NCI-H524 (cell line): ENCODE measurements at places on chromosomes 16 and 17.

DNA sequence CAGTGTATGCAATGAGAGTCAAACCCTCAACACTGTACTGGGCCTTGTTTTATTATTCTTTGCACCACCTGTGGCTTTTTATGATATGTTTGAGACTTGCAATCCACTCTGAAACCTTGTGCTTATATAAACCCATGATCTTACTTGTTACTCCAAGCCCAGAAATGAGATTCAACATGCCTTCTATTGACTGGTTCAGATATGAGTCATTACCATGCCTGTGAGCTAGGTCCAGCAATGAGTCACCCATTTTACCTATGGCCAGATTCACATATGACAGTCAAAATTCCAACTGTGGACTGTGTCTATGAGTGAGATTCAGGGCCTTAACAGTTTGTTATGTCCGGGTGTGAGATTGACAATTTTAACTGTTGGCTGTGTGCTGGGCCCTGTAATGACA, 1846.1 kb downstream of the TP53TG3F start:
- no peak for DNase-seq

DNA sequence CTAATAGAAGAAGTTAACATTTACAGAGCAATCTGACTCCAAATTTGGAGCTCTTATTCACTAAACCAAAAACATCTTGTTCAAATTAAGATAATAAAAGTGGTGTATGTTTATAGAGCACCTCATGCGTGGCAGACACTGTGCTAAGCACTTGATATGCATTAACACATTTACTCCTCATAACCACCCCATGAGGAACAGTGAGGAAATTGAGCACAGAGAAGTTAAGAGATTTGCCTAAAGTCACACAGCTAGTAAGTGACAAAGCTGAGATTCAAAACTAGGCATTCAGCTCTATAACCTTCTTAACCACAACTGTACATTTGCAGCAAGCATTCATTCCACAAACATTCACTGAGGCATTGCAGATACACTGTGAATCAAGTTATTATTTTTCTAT, 94.0 kb downstream of the VAT1L start:
- DNase-seq: no peak

DNA sequence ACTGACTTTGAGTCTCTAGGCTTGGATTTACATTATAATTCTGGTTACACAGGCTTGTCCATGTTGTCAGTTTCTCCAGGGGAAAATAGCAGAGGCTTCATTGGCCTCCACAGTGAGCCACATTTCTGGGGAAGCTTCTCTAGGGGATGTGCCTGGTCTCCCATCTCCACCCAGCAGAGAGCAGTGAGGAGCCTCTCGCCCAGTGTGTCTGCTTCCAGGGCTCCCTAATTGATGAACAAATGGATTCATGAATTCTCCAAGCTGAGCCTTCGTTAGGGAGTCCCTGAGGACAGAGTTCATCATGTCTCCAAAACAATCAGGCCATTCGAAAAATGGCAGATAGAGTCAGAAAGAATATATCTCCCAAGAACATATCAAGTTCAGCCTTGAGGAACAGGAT, 162.4 kb upstream of the TOX3 start:
- DNase-seq: no peak

DNA sequence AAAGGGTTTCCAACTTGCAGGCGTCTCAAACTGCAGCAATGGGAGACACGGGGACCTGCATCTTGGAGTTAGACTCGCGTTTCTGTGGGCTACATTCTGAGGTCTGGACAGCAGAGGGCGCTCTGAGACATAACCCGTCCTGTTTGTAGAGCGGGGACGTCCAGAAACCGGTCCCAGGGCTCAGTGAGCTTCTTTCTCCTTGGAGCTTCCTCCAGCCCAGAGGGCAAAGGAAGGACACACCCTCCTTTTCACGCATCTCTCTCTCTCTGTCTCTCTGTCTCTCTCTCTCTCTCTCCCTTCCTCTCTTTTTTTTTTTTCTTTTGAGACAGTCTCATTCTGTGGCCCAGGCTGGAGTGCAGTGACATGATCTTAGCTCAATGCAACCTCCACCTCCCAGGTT, 19.8 kb downstream of the COX4I1 start:
- peak; percentile 80 for DNase-seq

DNA sequence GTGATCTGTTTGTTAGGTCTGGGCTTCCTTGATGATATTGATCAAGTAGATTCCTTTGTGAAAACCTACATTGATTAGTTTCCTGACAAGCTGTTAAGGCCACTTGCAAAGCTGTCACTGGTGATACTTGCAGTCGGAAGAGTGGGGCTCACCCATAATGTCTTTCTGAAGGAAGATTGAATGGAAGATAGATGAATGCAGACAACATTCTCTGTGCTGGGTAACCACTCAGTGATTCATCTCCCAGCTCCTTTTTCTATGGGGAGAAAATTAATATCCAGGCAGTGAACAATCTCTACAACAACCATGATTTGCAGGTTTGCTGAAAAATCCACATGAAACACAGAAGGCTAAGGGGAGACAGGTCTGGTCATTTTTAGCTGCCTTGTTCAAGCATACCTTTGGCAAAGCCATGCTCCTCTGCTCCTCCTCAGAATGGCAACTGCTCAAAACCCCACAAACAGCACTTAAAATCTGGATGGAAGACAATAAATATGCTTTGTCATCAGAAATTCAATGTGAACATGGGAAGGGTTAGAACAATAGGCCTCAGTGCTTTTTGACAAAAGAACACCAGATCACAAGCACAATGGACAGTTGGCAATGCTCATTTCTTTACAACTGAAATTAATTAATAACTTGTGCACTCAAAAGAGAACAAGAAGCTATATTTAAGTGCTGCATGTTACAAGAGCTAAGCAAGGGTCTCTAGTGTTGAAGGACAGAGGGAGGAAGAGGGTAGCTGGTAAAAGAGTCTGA, 495.4 kb downstream of the TOX3 start:
- no peak for DNase-seq

DNA sequence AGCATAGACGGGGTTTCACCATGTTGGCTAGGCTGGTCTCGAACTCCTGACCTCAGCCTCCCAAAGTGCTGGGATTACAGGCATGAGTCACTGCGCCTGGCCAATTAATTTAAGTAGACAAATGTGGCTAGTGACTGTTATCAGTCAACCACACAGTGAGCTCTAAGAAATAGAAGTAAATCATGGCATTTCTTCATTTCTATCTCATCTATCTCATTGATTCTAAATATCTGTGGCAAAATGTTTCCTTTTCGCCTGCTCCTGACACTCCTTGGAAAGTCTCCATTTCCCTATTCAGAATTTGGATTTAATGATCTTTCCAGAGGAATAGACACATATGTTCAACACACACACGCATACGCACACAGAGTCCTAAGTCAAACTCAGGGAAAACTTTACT, 81.3 kb downstream of the HIC1 start:
- DNase-seq: no peak

GRCh38 chr17:82106688-82107305, 8.8 kb upstream of the FASN start:
- DNase-seq: peak; percentile 55

GRCh38 chr16:7420079-7420478, 87.4 kb downstream of the RBFOX1 start:
- no peak for DNase-seq

GRCh38 chr17:36545077-36545464, 352 bp downstream of the GGNBP2 start:
- peak; percentile 81 for DNase-seq

DNA sequence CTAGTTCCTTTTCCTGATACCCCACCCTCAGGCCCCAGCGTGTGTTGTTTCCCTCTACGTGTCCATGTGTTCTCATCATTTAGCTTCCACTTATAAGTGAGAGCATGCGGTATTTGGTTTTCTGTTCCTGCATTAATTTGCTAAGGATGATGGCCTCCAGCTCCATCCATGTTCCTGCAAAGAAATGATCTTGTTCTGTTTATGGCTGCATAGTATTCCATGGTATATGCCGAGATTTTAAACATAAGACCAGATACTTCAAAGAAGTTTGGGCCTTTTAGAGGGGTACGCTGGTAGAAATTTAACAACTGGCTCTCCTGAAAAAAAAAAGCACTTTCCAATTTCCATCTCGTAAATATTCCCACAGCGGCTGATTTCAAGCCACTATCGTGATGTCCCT, 59.8 kb downstream of the IRF8 start:
- DNase-seq: no peak

- no peak for DNase-seq
Measured at GRCh38 chr16:14211856-14212543, 140.9 kb downstream of the MRTFB start.

- no peak for DNase-seq
Measured at GRCh38 chr17:31491376-31492131, 100.1 kb downstream of the RAB11FIP4 start.

DNA sequence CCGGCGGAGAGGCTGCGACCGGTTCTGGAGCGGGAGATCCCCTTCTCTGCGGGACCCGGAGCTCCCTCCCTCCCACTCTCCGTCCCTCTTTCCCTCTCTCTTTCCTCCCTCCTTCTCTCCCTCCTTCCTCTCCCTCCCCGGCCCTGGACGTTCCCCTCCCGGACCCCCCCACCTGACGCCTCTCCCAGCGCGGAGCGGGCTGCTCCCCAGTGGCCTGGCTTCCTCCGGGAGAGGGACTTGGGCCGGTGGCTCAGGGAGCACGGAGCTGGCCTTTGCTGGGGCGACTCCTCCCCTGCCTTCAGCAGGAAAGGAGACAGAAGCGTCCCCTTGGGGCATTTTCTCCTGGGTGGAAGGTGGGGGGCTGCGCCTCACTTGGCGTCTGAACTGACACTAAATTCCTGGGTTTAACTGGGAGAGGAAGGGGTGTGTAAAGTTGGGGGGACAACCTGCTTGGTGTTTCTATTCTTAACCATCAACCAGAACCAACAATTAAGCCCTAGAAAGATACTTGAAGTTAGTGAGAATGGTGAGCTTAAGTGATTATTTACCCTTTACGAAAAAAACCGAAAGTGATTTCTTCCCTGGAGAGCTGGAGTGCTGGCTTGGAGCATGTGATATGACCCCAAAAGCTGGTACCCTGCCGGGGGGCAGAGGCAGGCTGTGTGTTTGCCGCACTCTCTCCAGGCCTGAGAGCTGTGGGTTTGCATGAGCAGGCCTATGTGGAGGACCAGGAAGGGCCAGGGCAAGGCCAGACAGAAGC, 775 bp downstream of the SPIRE2 start:
- no peak for DNase-seq

GRCh38 chr17:57255776-57256681, at the start of gene MSI2:
Gene MSI2 (plus strand): TSS chr17:57256523. CDS start chr17:57256743, 220 bp downstream.
- DNase-seq: peak; percentile 85

DNA sequence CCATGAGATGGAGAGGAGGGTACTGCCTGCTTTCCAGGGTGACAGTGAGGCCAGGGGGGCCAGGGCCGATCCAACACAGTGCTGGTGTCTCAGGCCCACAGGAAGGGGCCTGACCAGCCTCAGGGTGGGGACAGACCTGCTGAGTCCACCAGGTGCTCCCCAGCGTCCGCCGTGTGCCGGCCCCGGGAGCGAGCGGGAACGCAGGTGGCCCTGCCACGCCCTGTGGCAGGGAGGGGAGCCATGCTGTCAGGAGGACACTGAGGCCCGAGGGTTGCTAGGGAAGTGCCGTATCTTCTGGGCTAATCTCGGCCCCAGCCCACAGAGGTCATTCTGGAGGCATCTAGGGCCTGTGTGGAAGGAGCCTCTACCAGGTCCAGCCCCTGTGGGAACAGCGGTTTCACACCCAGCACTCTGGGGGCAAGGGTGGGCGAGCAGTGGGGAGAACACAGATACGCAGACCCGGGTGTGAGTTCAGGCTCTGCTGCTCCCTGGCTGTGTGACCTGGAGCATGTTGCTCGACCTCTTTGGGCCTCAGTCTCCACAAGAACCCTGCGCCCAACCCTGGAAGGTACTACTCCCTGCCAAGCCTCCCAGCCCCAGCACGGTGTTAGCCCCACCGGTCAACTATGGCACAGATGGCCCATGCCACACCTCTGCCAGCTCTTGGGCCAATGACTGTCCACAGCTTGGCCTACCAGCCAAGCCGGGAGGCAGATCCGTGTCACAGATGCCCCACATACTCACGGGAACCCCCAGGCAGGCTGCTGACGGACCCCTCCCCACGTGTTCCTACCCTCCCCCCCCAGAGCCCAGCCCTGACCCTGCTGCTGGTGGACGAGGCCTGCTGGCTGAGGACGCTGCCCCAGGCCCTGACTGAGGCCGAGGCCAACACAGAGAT, 43.9 kb upstream of the ZC3H18 start:
- DNase-seq: no peak

DNA sequence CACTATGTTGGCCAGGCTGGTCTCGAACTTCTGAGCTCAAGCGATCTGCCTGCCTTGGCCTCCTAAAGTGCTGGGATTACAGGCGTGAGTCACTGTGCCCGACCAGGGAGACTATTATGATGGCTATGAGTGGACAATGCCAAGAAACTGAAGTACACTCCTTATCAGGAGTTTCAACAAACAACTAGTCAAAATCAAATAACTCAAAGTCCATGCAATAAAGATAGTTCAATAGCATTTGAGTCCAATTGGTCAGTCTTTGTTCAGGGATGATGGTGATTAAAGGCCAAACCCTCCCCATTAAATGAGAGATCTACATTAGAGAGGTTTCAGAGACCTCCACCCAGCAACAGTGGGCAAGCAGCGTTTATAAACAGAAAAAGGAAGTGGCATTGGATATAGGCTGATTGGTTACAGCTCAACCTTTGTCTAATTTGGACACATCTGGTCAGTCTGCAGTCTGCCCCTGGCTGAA, 8.0 kb downstream of the CHST5 start:
- no peak for DNase-seq

GRCh38 chr16:84460406-84461028, 43.9 kb downstream of the MEAK7 start:
- DNase-seq: peak; percentile 77

- DNase-seq: no peak
Measured at GRCh38 chr17:17557796-17558195, 33.7 kb downstream of the PEMT start.

DNA sequence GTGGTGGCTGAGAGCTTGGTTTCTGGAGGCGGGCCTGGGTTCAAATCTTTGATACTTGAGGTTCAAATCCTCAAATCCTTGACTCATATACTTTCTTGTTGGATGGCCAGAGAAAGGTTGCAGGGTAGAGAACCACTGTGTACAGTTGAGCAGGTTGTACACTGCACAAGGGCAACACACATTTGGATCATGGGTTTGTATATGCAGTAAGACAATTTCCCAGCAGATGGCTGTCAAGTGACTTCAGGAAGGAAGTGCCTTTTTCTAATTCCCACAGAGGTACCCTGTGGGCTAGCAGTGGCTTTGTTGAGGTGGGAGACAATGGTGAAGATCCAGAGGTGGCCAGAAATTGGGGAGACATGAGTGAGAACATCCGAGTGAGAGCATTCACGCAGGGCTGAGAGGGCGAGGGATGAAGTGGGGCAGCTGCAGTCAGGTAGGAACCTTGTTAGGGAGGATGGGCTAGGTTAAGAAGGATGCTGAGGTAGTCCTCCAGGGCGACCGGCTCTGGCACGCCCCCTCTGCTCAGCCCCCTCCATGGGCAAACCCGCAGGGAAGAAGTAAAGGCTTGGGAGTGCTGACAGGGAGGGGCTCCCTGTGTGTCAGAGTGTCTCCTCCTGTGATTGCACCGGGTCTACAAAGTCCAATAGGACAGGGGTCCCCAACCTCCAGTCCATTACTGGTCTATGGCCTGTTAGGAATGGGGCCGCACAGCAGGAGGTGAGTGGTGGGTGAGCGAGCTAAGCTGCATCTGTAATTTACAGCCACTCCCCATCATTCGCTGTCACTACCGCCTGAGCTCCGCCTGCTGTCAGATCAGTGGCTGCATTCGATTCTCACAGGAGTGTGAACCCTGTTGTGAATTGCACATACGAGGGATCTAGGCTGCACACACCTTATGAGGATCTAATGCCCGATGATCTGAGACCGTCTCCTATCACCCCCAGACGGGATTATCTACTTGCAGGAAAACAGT, 2.7 kb downstream of the C16orf89 start:
- peak; percentile 6 for DNase-seq
